Aorta (tissue), 5 donors: ENCODE measurements at places on chromosomes 3 and 15.
A peak's percentile ranks its signal among the peaks of the same experiment; 100 is the strongest.

- no peak overlapping the region for H3K4me3 ChIP-seq
- no peak overlapping the region for H3K27ac ChIP-seq
- H3K36me3 ChIP-seq = no peaks in the 10 kb centered on the region
- no peaks in the 10 kb centered on the region for H3K4me1 ChIP-seq
- DNase-seq = no peak
- no peaks in the 10 kb centered on the region for H3K27me3 ChIP-seq
These were observed 75.7 kb downstream of the FAM43A start for GRCh38 chr3:194761384-194761783.

GRCh38 chr3:197516517-197516889 is 39.3 kb downstream of the BDH1 start:
- H3K27ac ChIP-seq = no peak overlapping the region
- no peak overlapping the region for H3K4me3 ChIP-seq
- DNase-seq = no peak
- no peaks in the 10 kb centered on the region for H3K27me3 ChIP-seq

- H3K27ac ChIP-seq = peak overlapping the region; percentile 58
- H3K27me3 ChIP-seq = no peaks in the 10 kb centered on the region
- peaks cover 22% of the 10 kb centered on the region for H3K4me1 ChIP-seq
- no peak overlapping the region for H3K4me3 ChIP-seq
These were observed 210.8 kb upstream of the ROPN1 start for GRCh38 chr3:124202754-124203153.

GRCh38 chr3:117853923-117854668 is 1144.5 kb downstream of the TUSC7 start:
- DNase-seq = no peak
- no peaks in the 10 kb centered on the region for H3K4me1 ChIP-seq
- no peaks in the 10 kb centered on the region for H3K36me3 ChIP-seq
- H3K27ac ChIP-seq = no peak overlapping the region
- peaks cover 1% of the 10 kb centered on the region for H3K27me3 ChIP-seq
- no peak overlapping the region for H3K4me3 ChIP-seq

GRCh38 chr3:157594413-157594812 is 91.2 kb upstream of the VEPH1 start:
- no peaks in the 10 kb centered on the region for H3K4me1 ChIP-seq
- H3K27ac ChIP-seq = no peak overlapping the region
- H3K4me3 ChIP-seq = no peak overlapping the region
- no peak for DNase-seq
- no peaks in the 10 kb centered on the region for H3K27me3 ChIP-seq

DNA sequence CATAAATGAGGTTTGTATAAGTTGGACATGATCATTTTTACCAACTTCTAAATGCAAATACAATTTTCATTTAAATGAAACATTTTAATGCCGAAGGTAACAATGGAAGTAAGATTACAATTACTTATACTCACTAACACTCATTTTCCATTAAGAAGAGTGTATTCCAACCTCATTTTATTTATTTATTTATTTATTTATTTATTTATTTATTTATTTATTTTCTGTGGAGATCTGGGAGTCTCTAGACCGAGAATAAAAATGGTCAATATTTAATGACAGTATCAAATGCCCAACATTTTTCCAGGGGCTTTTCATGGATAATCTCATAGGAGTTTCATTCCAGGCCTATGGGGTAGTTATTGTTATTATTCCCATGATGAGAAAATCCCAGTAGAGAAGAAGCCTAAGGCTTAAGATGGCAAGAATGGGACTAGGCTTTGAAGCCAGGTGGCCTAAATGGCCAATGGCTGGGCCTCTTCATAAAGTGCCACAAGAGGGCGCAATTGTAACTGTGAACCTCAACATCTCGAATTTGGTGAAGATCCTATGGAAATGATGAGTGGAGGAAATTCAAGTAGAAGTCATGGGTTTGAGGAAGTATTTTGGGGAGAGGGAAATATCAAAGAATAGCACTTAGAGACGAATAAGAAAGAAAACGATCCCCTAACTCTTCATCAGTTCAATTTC is 21.3 kb downstream of the VGLL3 start:
- H3K27me3 ChIP-seq = no peaks in the 10 kb centered on the region
- no peak for DNase-seq
- H3K36me3 ChIP-seq = peaks cover 5% of the 10 kb centered on the region
- no peak overlapping the region for H3K27ac ChIP-seq

DNA sequence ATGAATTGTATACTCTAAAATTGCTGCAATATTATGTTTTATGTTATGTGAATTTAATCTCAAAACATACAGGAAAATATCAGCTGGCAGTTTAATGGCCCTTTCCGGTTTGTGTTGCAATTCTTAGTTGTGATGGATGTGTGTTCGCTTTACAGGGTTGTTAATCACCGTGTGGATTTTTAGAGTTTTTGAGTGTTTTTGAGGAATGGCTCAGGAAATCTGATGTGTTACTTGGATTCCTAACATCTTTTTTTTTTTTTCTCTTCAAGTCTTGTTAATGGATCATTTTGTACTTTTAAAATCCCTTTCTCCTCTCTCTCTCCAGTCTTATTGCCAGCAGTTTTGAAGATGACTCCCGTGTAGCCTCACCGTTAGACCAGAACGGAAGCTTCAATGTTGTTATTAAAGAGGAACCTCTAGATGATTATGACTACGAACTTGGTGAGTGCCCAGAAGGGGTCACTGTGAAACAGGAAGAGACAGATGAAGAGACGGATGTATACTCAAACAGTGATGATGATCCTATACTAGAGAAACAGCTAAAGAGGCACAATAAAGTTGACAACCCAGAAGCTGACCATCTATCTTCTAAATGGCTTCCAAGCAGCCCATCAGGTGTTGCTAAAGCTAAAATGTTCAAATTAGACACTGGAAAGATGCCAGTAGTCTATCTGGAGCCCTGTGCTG is 35.7 kb downstream of the MGA start:
- peaks cover 5% of the 10 kb centered on the region for H3K4me1 ChIP-seq
- H3K4me3 ChIP-seq = no peak overlapping the region
- no peak overlapping the region for H3K27ac ChIP-seq

DNA sequence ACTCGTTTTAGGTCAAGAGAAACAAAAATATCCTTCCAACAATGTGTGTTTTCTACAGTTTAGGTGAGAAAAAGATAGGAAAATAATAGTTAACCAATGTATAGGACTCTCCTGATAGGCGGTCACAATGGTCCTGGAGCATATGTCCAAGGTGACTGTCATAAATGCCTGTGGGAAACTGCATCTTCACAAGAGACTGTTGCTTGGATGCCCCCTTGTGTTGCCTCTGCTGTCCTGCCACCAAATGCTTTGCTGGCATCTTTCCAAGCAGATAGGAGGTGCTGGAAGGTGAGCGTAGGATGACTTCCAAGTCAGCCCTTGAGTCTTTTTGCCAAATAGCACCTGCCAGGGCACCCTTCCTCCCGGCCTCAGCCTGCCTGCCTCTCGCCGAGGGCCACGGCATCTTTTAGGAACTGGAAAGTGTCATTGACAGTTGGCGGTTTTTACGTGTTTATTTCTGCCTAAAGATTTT is 24.1 kb upstream of the SACM1L start:
- no peak overlapping the region for H3K27ac ChIP-seq
- no peaks in the 10 kb centered on the region for H3K27me3 ChIP-seq
- no peak overlapping the region for H3K4me3 ChIP-seq
- no peaks in the 10 kb centered on the region for H3K36me3 ChIP-seq
- DNase-seq = no peak
- H3K4me1 ChIP-seq = peaks cover 3% of the 10 kb centered on the region

DNA sequence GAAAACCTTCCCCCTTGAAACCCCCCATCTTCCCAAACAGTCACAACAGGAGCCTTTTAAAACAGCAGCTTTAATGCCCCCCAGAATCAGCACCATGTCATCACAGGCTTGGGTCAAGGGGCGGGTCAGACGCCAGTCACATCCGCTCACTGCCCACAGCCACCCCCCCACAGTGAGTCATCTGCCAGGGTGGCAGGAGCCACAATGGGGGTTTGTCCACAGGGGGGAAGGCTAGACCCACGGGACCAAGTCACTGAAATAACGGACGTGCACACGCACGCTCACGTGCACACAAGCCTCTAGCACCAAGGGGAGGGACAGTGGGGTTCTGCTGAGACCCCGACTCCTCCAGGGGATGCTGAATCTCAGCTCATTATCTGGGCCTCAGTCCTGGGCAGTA is 441 bp upstream of the UCN2 start:
- H3K27ac ChIP-seq = no peak overlapping the region
- DNase-seq = peak; percentile 85
- H3K4me1 ChIP-seq = no peaks in the 10 kb centered on the region
- no peaks in the 10 kb centered on the region for H3K36me3 ChIP-seq
- no peak overlapping the region for H3K4me3 ChIP-seq
- H3K27me3 ChIP-seq = no peaks in the 10 kb centered on the region

GRCh38 chr3:120172070-120172469 is 77.8 kb upstream of the GSK3B start:
- H3K27me3 ChIP-seq = no peaks in the 10 kb centered on the region
- H3K27ac ChIP-seq = no peak overlapping the region
- H3K4me1 ChIP-seq = no peaks in the 10 kb centered on the region
- H3K36me3 ChIP-seq = no peaks in the 10 kb centered on the region
- H3K4me3 ChIP-seq = no peak overlapping the region

GRCh38 chr3:4097801-4098200 is 205.4 kb upstream of the SETMAR start:
- H3K4me3 ChIP-seq = no peak overlapping the region
- no peak overlapping the region for H3K27ac ChIP-seq
- H3K36me3 ChIP-seq = no peaks in the 10 kb centered on the region
- DNase-seq = no peak
- no peaks in the 10 kb centered on the region for H3K27me3 ChIP-seq
- no peaks in the 10 kb centered on the region for H3K4me1 ChIP-seq

DNA sequence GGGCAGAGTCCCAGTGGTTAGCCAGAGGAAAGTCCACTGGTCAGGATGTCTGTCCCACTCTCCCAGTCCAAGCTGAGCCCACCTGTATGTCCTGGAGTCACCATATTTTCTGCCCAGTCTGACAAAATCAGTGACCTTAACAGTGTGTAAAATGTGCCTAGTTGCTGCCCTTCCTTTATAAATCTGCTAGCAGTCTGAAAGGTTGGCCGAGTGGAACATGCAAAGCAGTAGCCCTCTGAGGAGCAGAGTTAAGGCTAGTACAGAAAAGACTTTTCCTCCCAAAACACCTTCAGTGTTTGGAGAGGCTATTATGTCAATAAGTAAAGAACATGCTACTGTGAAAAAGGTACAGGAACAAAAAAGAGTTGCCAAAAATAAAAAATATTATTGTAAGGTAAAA is 15.3 kb downstream of the TTC21A start:
- H3K4me1 ChIP-seq = no peaks in the 10 kb centered on the region
- no peak overlapping the region for H3K27ac ChIP-seq
- DNase-seq = no peak
- no peaks in the 10 kb centered on the region for H3K27me3 ChIP-seq

GRCh38 chr15:100833417-100834389 is 45.9 kb upstream of the ALDH1A3 start:
- no peaks in the 10 kb centered on the region for H3K27me3 ChIP-seq
- no peak overlapping the region for H3K27ac ChIP-seq
- no peak for DNase-seq
- H3K36me3 ChIP-seq = no peaks in the 10 kb centered on the region

- H3K4me3 ChIP-seq = no peak overlapping the region
- H3K27me3 ChIP-seq = no peaks in the 10 kb centered on the region
- H3K4me1 ChIP-seq = no peaks in the 10 kb centered on the region
- H3K36me3 ChIP-seq = peaks cover 32% of the 10 kb centered on the region
- H3K27ac ChIP-seq = no peak overlapping the region
- no peak for DNase-seq
These were observed 40.3 kb downstream of the FSTL1 start for GRCh38 chr3:120410541-120410940.

DNA sequence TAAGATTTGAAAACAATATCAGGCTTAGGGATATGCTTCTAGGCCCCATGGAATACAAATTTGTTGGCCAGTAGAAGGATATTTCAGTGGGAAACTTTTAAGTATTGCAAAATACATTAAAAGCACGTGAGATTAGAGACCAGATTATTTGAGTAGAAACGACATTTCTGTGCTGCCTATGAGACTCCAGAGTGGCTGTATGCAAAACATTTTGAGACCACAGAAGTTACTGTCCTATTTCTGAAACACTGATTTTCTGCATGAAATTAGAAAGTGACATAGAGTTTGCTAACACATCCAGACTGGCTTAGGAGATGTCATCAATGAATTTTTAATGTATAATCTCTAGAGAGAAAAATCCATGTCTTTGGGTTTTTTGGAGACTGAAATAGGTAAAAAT is 99.8 kb downstream of the KCNH8 start:
- H3K27ac ChIP-seq = no peak overlapping the region
- H3K27me3 ChIP-seq = no peaks in the 10 kb centered on the region
- H3K4me1 ChIP-seq = no peaks in the 10 kb centered on the region
- no peak for DNase-seq
- H3K36me3 ChIP-seq = no peaks in the 10 kb centered on the region

- no peaks in the 10 kb centered on the region for H3K27me3 ChIP-seq
- DNase-seq = peak; percentile 62
- no peak overlapping the region for H3K4me3 ChIP-seq
- H3K36me3 ChIP-seq = peaks cover 3% of the 10 kb centered on the region
These were observed 289.7 kb upstream of the TPM1 start for GRCh38 chr15:62752657-62753517.

GRCh38 chr3:126357295-126358037 is at the start of gene KLF15:
Gene KLF15, minus strand, starts transcription at chr3:126357408. Its CDS starts 4,486 bp downstream, at chr3:126352922.
- H3K27me3 ChIP-seq = no peaks in the 10 kb centered on the region
- H3K4me3 ChIP-seq = peak within 1 kb of the TSS; percentile 98
- peak; percentile 95 for DNase-seq
- peaks cover 3% of the 10 kb centered on the region for H3K36me3 ChIP-seq
- H3K4me1 ChIP-seq = peaks cover 3% of the 10 kb centered on the region
- peak within 1 kb of the TSS; percentile 97 for H3K27ac ChIP-seq

DNA sequence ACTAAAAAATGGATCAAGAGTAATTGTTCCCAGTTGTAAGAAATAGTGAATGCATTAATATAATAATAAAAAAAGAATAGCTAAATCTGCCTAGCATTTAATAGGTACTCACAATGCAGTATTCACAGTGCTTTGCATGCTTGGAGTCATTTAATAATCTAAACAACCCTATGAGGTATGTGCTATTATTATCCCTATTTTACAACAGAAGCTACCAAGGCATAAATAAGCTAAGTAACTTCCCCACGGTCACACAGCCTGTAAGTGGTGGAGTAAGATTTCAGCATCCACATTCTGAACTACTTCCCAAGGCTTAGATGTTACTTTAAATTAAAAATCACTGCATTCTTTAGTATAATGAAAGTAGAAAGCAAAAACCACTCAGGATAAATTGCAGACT is 102.9 kb downstream of the PLCH1 start:
- no peak overlapping the region for H3K4me3 ChIP-seq
- no peak for DNase-seq
- H3K4me1 ChIP-seq = no peaks in the 10 kb centered on the region
- no peak overlapping the region for H3K27ac ChIP-seq

- H3K4me1 ChIP-seq = peaks cover 2% of the 10 kb centered on the region
- H3K4me3 ChIP-seq = no peak overlapping the region
These were observed 103.3 kb upstream of the CBLB start for GRCh38 chr3:105972069-105972468.

DNA sequence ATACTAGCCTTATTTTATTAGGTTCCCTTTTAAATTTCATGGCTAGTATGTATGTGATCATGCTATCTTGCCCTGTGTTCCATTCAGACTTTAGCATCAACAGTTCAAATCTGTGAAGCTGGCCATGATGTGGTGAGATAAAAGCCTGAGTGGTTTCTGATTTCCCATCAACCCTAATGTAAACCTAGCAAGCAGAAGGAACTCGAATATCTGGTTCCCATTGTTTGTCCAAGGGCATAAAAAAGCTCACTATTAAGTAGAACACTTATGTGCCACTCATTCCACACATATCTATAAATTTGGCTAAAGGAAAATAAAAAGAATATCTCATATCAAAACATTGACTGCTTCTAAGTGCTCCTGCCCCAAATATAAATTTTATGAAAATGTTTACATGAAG is 311.7 kb downstream of the CADM2 start:
- H3K36me3 ChIP-seq = no peaks in the 10 kb centered on the region
- no peak for DNase-seq
- H3K27me3 ChIP-seq = no peaks in the 10 kb centered on the region
- no peak overlapping the region for H3K27ac ChIP-seq
- H3K4me1 ChIP-seq = no peaks in the 10 kb centered on the region
